ENCODE measurements at places on chromosomes 4 and X.

GRCh38 chr4:168039593-168039992 is 52.7 kb upstream of the ANXA10 start:
- DNase-seq, result no peak

GRCh38 chr4:118173126-118173525 is 138.8 kb downstream of the NDST3 start:
- no peak for DNase-seq

GRCh38 chrX:9906919-9907318 is 60.2 kb upstream of the CLDN34 start:
- DNase-seq, result no peak

DNA sequence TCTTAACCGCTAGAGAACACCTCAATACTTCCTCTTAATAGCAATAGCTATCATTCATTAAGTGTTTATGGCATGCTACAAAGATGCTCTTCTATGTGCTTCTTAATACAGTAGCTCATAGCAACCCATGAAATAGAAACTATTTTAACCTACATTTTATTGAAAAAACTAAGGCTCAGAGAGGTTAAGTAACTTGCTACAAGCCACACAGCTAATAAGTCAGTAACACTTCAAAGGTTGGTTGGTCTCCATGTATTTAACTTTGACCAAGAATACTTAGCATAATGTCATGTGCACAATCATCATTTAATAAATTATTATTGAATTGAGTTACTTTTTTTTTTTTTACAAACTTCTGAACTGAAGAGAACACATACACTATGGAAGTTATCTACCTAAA is 36.1 kb downstream of the IL13RA1 start:
- DNase-seq, result no peak

DNA sequence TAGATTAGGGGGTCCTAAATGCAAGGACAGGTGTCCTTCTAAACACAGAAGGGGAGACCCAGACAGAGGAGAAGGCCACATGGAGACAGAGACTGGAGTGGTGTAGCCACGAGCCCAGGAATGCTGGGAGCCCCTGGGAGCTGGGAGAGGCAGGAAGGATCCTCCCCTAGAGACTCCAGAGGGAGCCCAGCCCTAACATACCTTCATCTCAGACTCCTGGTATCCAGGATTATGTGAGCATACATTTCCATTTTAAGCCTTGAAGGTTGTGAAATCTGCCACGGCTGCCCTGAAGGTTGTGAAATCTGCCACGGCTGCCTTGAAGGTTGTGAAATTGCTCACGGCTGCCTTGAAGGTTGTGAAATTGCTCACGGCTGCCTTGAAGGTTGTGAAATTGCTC is 148.4 kb downstream of the ASMT start:
- no peak for DNase-seq

DNA sequence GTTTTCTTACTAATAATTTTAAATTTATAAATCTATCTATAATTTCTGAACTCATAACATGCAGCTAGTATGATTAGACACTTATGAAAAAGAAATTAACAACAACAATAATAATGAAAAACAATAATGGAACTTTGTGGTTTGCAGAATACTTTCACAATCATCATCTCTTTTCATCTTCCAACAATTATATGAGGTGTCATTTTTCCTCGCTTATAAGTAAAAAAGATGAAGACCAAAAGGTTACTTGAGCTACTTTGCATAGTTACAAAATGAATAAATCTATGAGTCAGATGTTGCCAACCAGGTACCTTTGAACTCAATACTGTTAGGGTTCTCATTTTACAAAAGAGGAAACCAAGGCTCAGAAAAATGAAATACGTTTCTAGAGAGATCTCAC is 98.5 kb upstream of the ELOVL6 start:
- no peak for DNase-seq

DNA sequence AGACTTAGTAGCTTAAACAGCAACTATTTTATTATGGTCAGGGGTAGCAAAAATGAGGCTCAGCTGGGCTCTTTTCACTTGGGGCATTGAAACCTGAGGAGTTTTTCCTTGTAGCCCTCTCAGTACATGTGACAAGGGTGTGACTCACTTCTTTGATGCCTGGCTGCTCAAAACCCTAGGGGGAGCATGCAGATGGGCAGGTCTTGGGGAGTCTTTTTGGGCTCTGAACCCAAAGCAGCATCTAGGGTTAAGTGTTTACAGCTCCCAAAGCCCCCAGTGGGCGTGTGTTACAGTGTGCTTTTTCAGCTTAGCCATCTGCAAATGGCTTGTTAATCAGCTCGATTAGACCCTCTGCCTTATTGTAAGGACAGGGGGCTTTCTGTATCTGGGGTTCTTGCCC is 1752.7 kb downstream of the PCDH7 start:
- DNase-seq, result no peak

GRCh38 chrX:40996886-40997530 is 88.2 kb upstream of the USP9X start:
- DNase-seq, result peak; percentile 89

DNA sequence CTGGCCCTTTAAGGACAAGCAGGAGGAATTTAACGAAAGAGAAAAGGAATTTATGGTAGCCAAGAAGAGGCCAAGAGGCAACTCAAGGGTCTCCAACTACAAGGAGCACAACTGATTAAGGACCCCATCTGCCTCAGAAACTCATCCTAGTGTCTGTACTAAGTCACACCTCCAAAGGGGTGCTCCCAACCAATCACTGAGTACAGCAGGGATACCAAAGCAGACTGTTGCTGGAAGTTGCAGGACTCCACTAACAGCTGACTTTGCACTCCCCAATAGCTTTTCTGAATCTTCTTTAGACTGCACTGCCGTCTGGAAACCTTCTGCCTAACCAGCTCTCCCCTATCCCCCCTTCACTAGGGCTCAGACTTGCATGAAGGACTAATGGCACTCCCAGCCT is 50.6 kb downstream of the ATP11C start:
- no peak for DNase-seq

GRCh38 chrX:85065512-85066198 is 62.0 kb downstream of the APOOL start:
- DNase-seq, result no peak

- DNase-seq, result no peak
These were observed 32.0 kb upstream of the SMARCAD1 start for GRCh38 chr4:94175553-94176261.

- DNase-seq, result no peak
These were observed 192.8 kb downstream of the BCOR start for GRCh38 chrX:39904816-39905537.
